ENCODE measurements at places on chromosomes 11 and 22. TPM values are rescaled to one million over a fixed set of nuclear protein-coding genes. Genes with fewer than 3 reads are reported as not detected.

DNA sequence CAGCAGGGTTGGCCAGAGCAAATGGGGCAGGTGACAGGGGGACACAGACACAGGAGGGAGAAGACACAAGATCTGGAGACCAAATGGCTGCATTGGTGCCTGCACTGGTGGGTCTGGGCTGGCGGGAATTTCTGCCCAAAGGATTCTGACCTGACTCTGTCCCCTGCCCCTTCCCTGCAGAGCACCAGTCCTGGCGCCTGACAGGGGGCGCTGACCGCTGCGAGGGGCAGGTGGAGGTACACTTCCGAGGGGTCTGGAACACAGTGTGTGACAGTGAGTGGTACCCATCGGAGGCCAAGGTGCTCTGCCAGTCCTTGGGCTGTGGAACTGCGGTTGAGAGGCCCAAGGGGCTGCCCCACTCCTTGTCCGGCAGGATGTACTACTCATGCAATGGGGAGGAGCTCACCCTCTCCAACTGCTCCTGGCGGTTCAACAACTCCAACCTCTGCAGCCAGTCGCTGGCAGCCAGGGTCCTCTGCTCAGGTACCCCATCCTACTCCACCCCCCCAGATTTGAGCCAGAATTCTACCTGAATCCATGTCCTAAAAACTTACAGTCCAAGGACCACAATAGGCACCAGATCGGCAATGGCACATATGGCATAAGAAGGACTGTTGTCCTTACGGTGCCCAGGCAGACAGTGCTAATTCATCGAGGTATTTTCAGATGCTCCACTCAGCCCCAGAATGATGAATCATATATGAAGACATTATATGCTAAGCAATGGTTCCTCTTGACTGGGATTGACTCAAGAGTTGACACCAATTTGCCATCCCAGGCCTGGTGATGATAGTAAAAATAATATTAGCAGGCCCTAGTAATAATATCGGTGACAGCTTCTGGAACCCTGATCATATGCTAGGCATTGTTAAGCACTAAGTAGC, 38.2 kb downstream of the CD6 start:
- H3K27ac ChIP-seq = no peak overlapping the region
- DNase-seq = no peak
- H3K4me3 ChIP-seq = no peak overlapping the region
- no peaks in the 10 kb centered on the region for H3K27me3 ChIP-seq
- peaks cover 16% of the 10 kb centered on the region for H3K4me1 ChIP-seq

DNA sequence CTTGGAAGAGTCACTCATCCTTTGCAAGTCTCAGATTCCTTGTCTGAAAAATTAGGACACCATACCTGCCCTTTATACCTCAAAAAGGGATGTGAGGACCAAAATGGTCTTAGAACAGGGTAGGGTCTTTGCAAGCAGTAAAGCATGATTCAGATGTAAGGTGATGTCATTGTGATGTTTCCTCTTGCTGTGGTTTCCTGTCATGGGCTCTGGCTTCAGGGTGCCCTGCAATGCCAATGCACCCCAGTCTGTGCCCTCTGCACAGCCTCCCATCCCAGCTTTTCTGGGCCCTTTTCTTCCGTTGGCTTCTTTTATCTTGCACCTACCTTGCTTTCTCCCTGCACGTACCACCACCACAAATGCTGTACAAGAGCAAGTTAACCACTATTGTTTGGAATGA, 87.8 kb upstream of the NNMT start:
- no peaks in the 10 kb centered on the region for H3K27me3 ChIP-seq
- H3K4me1 ChIP-seq = peaks cover 32% of the 10 kb centered on the region
- peaks cover 27% of the 10 kb centered on the region for H3K36me3 ChIP-seq
- H3K4me3 ChIP-seq = no peak overlapping the region
- H3K27ac ChIP-seq = no peak overlapping the region

- H3K4me3 ChIP-seq = no peak overlapping the region
- H3K4me1 ChIP-seq = no peaks in the 10 kb centered on the region
- DNase-seq = no peak
- no peaks in the 10 kb centered on the region for H3K36me3 ChIP-seq
- H3K27me3 ChIP-seq = no peaks in the 10 kb centered on the region
- H3K27ac ChIP-seq = no peak overlapping the region
Observed at GRCh38 chr11:67648796-67649613, 1.5 kb downstream of the ACY3 start.

- H3K27ac ChIP-seq = no peak overlapping the region
- DNase-seq = peak; percentile 79
- peaks cover 13% of the 10 kb centered on the region for H3K4me1 ChIP-seq
- H3K36me3 ChIP-seq = no peaks in the 10 kb centered on the region
Observed at GRCh38 chr22:44452531-44453420, 45.3 kb downstream of the RTL6 start.

DNA sequence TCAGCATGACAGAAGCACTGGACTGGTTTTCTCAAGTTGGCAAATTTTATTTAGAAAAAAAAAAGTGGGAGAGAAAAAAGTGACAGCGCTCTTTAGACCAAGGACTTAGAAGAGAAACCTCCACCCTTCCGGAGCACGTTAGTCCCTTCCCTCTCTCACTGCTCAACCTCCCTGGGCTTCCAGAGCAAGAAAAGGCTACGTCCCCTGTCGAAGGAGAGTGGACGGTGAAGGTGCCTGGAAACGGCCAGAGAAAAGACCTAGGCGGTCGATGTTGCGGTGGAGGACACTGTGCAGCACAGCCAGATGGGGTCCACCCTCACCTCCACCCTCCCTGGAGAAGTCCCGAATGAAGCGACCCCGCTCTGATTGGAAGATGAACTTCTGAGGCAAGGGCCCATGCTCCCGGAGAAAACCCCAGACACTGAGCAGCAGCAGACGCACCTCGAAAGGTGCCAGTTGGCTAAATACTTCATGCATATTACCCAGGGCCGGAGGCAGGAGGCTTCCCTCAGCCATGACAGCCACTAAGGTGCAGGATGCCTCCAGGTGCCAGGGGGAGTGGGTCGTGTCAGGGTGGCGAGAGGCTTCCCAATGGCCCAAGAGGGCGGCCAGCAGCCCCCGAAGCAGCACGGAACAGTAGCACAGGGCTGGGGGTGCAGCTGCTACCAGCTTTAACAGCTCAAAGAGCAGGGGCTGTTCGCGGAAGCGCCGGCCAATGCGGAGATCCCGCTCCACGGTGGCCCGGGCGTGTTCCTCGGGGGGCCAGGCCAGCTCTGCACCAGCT, 604 bp upstream of the GANAB start:
- no peak overlapping the region for H3K4me3 ChIP-seq
- no peaks in the 10 kb centered on the region for H3K27me3 ChIP-seq
- peaks cover 35% of the 10 kb centered on the region for H3K4me1 ChIP-seq
- DNase-seq = no peak

- no peaks in the 10 kb centered on the region for H3K4me1 ChIP-seq
- H3K36me3 ChIP-seq = no peaks in the 10 kb centered on the region
- no peak overlapping the region for H3K27ac ChIP-seq
- H3K27me3 ChIP-seq = no peaks in the 10 kb centered on the region
Observed at GRCh38 chr11:67006029-67006884, 16.7 kb upstream of the SYT12 start.

- H3K27ac ChIP-seq = no peak overlapping the region
- H3K4me1 ChIP-seq = peaks cover 6% of the 10 kb centered on the region
- no peaks in the 10 kb centered on the region for H3K27me3 ChIP-seq
- H3K4me3 ChIP-seq = no peak overlapping the region
Observed at GRCh38 chr22:35578836-35579575, 38.1 kb downstream of the MB start.

GRCh38 chr11:134110252-134110815, 41.5 kb downstream of the JAM3 start:
- DNase-seq = no peak
- H3K4me3 ChIP-seq = no peak overlapping the region
- H3K36me3 ChIP-seq = no peaks in the 10 kb centered on the region
- H3K4me1 ChIP-seq = no peaks in the 10 kb centered on the region

DNA sequence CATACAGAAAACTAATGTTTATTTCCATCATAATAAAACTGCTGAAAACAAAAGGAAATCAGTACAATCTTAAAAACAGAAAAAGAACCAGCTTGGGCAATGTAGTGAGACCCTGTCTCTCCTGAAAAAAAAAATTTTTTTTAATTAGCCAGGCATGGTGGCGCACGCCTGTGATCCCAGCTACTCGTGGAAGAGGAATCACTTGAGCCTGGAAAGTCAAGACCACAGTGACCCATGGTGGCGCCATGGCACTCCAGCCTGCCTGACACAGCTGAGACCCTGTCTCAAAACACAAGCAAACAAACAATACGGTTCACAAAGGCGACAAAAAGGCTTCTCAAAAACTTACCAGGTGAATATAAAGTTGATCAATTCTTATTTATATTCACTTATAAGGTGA, 289.7 kb downstream of the BRD1 start:
- no peak overlapping the region for H3K4me3 ChIP-seq
- H3K27me3 ChIP-seq = no peaks in the 10 kb centered on the region
- no peaks in the 10 kb centered on the region for H3K4me1 ChIP-seq
- H3K36me3 ChIP-seq = no peaks in the 10 kb centered on the region
- no peak overlapping the region for H3K27ac ChIP-seq

DNA sequence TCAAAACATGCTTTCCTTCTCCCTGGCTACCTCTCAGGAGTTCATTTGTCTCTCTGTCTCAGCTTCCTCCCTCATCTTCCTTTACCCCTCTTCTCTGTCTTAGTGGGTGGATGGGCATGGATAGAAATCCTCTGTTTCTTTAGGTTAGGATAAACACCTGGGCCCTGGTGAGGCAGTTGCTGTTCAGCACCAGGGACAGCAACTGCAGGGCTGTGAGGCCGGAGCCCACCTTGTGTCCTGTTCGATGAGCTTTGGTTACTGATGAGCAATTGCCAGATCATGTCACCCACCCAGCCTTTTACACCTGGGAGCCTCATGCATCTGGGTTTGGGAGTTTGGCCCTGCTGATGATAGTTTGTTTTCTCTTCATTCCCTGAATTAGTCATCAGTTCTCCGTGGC, 6.1 kb upstream of the CRYBB3 start:
- H3K27ac ChIP-seq = no peak overlapping the region
- H3K4me3 ChIP-seq = no peak overlapping the region
- H3K4me1 ChIP-seq = no peaks in the 10 kb centered on the region
- DNase-seq = no peak
- no peaks in the 10 kb centered on the region for H3K36me3 ChIP-seq

DNA sequence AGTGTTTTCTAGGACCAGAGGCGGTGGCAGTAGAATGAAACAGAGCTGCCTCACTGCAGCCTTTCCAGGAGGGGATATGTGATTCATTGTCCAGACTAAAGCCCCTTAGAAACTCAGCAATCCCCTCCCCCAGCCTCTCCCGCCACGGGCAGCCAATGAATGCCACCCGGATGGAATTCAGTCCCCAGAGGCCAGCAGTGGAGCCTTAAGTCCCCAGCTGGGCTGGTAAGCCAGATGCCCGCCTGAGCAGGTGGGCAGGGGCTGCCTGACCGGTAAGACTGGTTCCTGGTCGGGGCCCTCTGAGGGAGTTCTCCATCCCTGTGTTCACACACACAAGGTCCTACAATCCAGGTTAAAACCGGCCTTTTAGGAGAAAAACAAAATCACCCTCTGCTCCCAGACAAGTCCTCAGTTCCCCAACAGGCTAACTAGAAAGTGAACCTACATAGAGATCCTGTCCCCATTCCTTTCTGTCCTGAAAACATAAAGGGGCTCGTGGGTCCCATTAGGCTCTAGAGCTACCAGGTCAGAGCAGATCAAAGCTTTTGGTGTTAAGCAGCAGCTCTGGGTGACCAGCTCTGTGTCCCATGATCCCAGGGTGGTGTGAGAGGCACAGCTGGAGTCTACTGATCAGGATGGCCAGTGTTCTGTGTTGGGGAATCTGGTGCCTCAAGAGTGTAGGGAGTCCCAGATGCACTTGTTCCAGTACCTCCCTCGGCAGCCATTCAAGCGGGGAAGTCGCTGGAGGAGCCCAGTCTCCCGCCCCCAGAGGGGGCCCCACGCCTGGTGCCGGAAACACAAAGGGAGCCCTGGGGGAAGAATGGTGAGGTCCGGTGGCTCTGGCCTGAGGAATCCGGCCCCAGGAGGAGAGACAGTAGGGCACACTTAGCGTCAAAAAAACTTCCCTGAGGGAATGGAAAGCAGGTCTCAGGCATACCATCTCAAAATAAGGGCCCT, 2.6 kb downstream of the PATZ1 start:
- H3K4me1 ChIP-seq = peaks cover 62% of the 10 kb centered on the region
- no peak for DNase-seq
- no peaks in the 10 kb centered on the region for H3K27me3 ChIP-seq
- peak overlapping the region; percentile 81 for H3K27ac ChIP-seq
- H3K4me3 ChIP-seq = peak overlapping the region; percentile 73

- no peaks in the 10 kb centered on the region for H3K36me3 ChIP-seq
- no peak overlapping the region for H3K4me3 ChIP-seq
- H3K27ac ChIP-seq = no peak overlapping the region
- H3K27me3 ChIP-seq = no peaks in the 10 kb centered on the region
Observed at GRCh38 chr22:29528144-29528543, 25.4 kb downstream of the THOC5 start.

- no peak overlapping the region for H3K27ac ChIP-seq
- peaks cover 22% of the 10 kb centered on the region for H3K4me1 ChIP-seq
- DNase-seq = no peak
- no peaks in the 10 kb centered on the region for H3K36me3 ChIP-seq
- peaks cover 7% of the 10 kb centered on the region for H3K27me3 ChIP-seq
- H3K4me3 ChIP-seq = peak overlapping the region; percentile 22
Observed at GRCh38 chr22:50548040-50548920, 2.6 kb downstream of the KLHDC7B start.

DNA sequence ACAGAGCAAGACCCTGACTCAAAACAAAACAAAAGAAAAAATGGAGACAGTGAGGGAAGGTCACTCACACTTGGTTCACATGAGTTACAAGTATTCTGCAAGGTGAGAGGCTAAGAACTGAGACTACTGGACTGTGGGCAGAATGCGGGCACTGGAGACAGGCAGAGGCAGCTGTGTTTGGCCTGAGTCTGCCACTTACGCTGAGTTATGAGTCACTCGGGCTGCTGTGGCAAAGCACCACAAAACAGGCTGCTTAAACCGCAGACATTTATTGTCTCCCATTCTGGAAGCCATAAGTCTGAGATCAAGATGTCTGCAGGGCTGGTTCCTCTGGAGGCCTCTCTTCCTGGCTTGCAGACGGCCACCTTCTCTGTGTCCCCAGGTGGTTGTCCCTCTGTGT, 122.8 kb downstream of the SHANK2 start:
- DNase-seq = no peak
- H3K4me3 ChIP-seq = no peak overlapping the region
- H3K27ac ChIP-seq = no peak overlapping the region
- H3K4me1 ChIP-seq = no peaks in the 10 kb centered on the region

GRCh38 chr11:33065445-33066178, 26.2 kb downstream of the TCP11L1 start:
- no peak overlapping the region for H3K4me3 ChIP-seq
- no peak for DNase-seq
- H3K4me1 ChIP-seq = peaks cover 44% of the 10 kb centered on the region
- no peak overlapping the region for H3K27ac ChIP-seq

GRCh38 chr11:69434471-69434931, 47.0 kb upstream of the LINC01488 start:
- no peaks in the 10 kb centered on the region for H3K36me3 ChIP-seq
- no peak for DNase-seq
- H3K4me3 ChIP-seq = no peak overlapping the region
- H3K27ac ChIP-seq = no peak overlapping the region

- DNase-seq = peak; percentile 76
- no peaks in the 10 kb centered on the region for H3K27me3 ChIP-seq
- peaks cover 34% of the 10 kb centered on the region for H3K4me1 ChIP-seq
Observed at GRCh38 chr11:10386361-10386760, 68.7 kb upstream of the AMPD3 start.

USP47 gene
- total RNA-seq = 69.2 TPM

SLC22A6 gene
- not detected for total RNA-seq

TNNI2 gene
- not detected for total RNA-seq

FOLR2 gene
- 19.4 TPM for total RNA-seq

SPDYC gene
- not detected for total RNA-seq

APOL4 gene
- total RNA-seq = 4.2 TPM
